ENCODE measurements at places on chromosomes 6 and 20.

DNA sequence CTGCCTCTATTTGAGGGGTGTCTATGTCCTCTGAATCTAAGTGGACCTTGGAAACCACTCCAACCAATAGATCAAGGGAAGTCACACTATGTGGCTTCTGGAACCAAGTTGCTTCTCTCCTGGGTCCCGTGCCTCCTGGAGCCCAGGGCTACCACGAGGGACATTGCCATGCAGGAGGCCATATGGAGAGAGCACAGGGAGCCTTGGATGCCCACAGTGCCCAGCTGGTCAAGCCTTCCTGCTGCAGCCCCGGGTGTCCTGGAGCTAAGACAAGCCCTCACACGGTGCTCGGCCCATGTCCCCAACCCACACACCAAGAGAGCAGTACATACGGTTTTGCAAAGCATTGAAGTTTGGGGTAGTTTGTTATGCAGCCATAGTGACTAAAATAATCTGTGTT lies 231.6 kb downstream of the SYNDIG1 start:
- no peak for DNase-seq

- DNase-seq: no peak
Measured at GRCh38 chr6:105620878-105621277, 218.0 kb upstream of the PREP start.

DNA sequence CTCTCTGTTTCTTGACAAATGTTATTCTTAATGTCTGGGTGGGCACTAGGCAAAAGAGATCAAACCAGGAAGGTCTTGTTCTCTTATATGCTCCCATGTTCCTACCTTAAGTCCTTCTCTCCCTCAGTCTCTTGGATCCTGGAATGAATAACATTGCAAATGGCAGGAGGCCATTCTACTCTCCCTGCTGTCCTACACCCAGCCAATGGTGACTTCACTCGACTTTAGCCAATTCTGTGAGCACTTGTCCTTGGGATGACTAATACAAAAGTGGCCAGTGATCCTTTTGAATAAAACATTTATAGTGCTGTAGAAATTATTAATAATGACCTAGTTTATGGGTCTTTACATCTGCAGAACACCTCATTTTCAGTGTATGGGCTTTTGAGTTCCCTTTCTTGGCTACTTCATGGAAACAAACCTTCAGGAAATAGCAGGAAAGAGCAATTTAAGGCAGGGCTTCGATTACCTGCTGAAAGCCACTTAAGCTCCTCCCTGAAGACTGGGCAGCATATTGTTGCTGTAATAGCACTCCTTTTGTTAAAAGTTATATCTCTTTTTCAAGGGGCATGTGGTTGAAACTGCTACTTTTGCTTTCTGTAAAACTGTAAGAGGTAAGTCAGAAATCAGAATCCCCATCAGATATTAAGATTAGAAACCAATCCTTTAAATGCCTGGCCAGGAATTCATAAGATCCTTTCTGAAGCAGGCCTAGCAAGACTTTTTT lies 10.5 kb downstream of the OTOR start:
- DNase-seq: no peak

DNA sequence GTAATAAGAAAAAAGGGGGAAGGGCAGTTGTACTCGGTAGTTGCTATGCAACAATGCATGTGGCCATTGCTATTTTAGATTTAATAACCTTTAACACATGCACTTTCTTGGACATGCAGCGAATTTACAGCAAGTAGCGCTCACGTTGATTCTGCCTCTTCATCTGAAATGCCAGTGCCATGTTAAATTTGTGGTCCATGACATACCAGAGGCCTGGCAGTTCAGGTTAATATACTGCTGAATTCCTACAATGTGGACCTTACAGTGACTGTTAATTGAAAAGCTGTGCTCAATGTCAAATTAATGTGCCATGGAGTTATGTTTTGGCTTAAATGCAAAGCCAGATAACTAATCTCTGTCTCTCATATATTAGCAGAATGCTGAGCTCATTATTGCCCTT lies 699.7 kb downstream of the DOK5 start:
- no peak for DNase-seq

GRCh38 chr20:50218987-50219435 lies 28.4 kb downstream of the CEBPB start:
- DNase-seq: no peak

- no peak for DNase-seq
Measured at GRCh38 chr6:34174846-34175399, 29.0 kb upstream of the GRM4 start.

DNA sequence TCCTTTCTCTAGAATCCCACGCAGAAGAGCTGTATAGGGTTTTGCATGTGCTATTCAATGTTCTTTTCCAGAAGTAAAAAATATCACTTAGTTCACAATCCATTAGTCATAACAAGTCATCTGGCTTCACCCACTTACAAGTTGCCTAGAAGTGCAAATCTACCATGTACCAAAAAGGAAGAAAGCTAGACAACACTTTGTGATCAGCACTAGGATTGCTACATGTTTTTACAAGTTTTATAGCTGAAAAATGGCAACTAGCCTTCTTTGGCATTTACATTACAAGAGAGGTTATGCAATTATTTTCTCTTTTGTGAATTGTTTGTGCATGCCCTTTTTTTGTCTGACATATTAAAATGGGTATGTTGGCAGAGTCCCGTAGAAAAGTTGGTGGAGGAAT lies 85.6 kb upstream of the PTPRK start:
- DNase-seq: no peak

- no peak for DNase-seq
Measured at GRCh38 chr20:63795178-63795830, 35.8 kb downstream of the ZBTB46 start.

- DNase-seq: no peak
Measured at GRCh38 chr6:12484519-12484918, 194.4 kb downstream of the EDN1 start.

DNA sequence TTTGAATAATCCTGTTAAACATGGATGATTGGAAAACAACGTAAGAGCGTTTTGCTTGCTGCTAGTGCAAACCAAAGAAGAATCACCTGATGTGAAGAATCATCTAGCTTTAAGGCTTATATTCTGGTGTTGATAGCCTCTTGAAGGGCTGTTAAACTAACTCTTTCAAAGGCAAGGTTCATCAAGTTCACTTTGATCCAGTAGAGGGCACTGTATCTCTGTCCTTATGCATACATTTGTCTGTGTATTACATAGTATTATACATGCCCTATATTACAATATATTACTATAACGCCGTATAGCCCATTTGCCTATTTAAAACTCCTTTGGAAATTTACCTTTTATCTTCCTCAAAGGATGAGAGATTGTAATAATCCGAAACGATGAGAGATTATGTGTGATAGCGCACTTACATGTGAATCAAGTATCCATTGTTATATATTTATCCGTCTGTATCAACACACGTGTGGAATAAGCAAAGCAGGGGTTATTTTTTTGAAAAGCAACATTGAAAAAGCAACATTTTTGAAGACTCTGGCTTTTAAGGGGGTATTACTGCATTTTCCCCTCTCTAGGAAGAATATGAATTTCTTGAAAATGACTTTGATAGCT lies 50.8 kb upstream of the NRN1 start:
- DNase-seq: peak; percentile 9

DNA sequence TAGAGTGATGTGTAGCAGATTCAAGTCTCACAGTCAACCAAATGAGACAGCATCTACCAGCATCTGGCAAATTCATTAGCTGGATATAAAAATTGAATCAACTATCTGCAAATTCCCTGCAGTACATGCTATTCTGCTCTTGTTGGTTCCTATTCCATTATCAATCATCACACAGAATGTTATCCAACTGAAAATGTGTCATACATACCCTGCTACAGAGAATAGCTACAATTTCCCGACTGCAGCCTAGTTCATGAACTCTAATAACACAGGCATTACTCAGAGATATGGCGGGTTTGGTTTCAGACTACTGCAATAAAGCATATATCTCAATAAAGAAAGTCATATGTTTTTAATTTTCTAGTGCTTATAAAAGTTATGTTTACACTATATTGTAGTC lies 78.4 kb downstream of the AHI1 start:
- no peak for DNase-seq

- DNase-seq: no peak
Measured at GRCh38 chr6:41784581-41785171, 2.8 kb upstream of the TOMM6 start.

GRCh38 chr20:37506152-37506725 lies 14.8 kb upstream of the NNAT start:
- no peak for DNase-seq

DNA sequence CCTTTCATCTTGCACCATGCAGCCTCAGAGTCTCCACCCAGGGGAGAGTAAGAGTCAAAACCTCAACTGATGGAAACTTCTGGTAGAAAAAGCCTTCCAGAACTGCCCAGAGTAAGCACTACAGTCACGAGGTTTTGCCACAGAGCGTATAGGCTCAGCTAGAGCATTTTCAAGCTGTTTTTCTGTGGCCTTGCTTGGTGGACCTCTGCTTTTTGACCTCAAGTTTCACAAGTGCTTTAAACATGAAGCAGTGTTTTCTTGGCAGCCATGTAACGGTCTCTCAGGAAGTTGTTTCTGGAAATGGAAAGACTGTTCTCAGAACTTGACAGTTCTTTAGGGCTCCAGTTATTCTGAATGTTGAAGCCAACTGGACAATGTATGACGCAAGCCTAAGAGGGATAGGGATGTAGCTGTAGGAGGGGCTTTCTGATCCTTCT lies 146.5 kb downstream of the ZDHHC14 start:
- DNase-seq: no peak

GRCh38 chr6:90066697-90067096 lies 172.4 kb downstream of the GJA10 start:
- no peak for DNase-seq

GRCh38 chr6:43712579-43712978 lies 25.0 kb upstream of the MRPS18A start:
- no peak for DNase-seq
